ENCODE measurements at places on chromosomes 12 and 14. TPM values are rescaled to one million over a fixed set of nuclear protein-coding genes. Genes with fewer than 3 reads are reported as not detected.

GRCh38 chr12:71552728-71553501, 110.7 kb downstream of the ZFC3H1 start:
- no peak for DNase-seq

DNA sequence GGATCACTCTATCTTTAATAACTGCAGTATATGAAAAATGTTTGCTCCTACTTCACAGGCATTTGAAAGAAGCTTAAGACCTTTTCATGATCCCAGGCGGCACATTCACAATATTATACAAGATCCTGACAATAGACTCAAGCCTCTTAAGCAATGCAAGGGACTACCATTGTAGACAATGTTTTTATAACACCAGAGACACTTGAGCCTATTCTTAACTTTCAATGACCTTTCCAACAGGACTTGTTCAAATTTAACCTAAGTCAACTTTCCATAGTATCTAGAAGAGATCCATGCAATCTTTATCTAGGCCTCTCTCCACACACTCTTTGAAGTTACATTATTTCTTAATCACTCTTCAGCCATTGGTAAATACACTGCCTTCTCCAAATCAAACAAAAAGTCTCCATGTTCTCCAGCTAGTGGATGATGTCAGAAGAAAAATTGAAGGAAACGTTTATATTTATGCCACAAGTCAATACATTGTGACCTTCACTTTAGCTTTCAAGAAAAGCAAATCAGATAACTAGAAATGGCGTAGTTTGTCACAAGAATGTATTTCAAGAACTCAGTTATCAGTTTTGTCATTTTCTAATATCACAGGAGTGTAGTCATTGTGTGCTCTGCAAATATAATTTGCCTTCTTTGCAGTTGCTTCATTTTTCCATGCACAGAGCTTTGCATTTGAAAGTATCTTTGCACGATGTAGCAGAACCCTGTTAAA, 41.2 kb downstream of the PHLDA1 start:
- no peak for DNase-seq

DNA sequence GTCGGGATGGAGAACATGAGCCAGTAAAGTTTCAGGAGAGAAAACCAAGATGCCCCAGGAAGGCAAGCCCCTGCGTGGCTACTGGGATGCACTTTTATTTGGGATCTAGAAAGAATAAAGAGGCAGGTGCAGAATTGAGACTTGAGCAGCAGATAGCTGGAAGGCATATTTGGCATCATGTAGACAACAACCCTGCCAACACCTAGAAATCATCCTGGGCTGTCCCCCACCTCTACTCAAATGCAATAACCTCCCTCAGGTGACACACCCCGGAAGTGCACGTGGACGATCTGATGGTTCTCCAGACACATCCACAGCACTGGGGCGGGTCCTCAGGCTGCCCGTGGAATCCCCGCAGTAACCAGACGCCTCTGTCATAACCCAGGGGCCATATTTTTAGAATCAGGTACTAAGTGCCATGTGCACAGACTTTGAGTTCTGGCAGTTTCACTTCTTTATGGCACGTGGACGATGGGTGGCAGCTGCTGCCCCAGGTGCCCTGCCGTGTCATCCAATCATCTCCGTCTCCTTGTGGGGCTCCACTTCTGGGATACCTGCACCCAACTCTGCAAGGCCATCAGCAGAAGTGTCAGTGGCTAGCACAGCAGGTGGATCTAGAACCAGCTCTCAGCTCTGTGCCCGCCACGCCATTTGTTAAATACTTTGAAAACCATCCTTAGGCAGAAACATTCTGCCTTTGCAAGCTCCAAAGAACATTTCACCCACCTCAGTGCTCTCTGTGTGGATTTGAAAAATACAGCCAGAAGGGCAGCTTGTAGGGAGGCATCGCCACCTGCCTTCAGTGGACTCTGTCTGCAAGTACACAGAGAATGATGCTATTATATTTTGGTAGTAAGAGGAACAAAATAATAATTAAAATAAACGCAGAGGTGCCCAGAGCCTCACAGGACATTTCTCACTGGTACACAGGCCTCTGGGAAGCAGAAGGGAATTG, 771.7 kb upstream of the TMEM132C start:
- no peak for DNase-seq

GRCh38 chr14:57390037-57390805, at the start of gene NAA30:
TSS of gene NAA30 (plus strand) at chr14:57390586. CDS start at chr14:57390958, 372 bp downstream.
- peak; percentile 87 for DNase-seq

GRCh38 chr14:94153750-94154342, 20.3 kb upstream of the PPP4R4 start:
- DNase-seq, result no peak

DNA sequence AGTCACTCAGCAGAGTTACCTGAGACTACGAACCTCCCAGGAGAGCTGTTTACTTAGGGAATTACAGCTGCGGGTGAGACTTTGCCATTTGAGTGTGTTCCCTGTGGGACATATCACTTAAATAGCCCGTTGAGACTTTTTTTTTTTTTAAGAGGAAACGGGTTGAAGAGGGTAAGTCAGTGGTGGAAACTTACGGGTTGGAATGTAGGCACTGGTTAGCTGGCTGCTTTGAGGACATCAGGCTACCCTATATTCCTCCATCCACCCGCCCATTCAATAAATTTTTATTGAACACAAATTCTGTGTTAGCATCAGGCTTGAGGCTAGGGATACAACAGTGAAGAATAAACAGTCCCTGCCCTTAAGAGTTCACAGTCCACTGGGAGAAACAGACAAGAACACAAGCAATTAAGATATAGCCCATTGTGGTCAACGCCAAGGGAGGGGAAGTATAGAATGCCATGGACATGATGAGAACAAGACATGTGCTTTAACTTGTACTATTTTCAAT, 88.1 kb upstream of the CPSF6 start:
- no peak for DNase-seq

GRCh38 chr12:93167331-93167730, 210.4 kb upstream of the NUDT4 start:
- no peak for DNase-seq

GRCh38 chr12:96233939-96234461, 39.8 kb downstream of the ELK3 start:
- DNase-seq, result no peak

GRCh38 chr12:85006206-85006605, 29.9 kb downstream of the TSPAN19 start:
- DNase-seq, result no peak

- no peak for DNase-seq
These were observed 10.9 kb downstream of the TCHP start for GRCh38 chr12:109910969-109911348.

- no peak for DNase-seq
These were observed 32.2 kb upstream of the PTPRQ start for GRCh38 chr12:80411787-80412186.

DNA sequence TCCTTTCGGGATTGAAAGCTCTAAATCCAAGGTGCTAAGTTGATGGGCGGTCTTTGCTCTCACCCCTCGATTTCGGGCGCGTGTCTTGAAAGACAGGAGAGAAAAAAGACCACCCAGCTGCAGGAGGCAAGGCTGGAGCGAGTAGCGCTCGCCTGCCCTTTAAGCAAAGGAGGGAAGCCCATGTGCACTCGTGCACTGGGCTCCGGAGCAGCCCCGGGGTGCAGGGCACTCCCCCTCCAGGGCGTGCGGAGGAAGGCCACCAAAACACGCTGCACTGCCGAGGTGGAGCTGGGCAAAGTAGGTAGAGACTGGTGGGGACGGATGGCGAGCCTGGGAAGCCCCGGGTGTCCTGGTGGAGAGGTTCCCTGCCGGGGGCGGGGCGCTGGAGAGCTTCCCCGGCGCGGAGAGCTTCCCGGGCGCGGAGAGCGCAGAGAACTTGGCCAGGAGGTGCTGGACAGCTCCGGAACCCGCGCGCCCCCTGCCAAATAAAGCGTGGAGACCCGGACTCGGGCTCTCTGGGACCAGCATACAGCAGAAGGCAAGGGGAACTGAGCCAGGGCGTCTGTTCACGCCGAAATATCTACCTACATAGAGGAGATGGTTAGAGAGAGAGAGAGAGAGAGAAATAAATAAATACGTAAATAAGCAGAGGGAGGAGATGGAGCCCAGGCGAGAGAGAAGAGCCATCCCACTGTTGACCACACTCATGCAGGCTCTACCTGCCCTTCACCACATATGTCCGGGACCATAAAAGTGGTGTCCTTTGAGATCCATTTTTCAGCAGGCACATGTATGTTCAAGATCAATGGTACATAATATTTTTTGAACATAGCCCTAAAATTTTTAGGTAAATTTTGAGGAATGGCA, 662 bp upstream of the NELL2 start:
- DNase-seq, result peak; percentile 47

DNA sequence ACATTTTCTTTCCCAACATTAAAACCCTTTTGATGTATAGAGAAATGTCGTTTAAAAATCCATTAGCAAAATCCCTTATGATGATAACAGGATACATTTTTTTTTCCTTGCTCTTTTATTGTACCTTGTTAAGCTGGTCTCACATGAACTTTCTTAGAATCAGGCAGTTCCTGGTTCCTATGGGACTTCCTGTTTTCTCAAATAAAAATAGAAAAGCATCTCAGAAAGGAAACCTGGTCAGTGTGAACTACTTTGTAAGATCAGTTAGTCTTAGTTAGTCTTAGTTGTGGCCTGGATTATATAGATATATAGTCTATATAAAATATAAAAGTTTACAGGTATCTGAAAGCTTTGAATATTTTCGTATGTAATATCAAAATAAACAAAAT, 40.3 kb downstream of the LEMD3 start:
- DNase-seq, result no peak

- DNase-seq, result no peak
These were observed 276.9 kb downstream of the PRKD1 start for GRCh38 chr14:29650554-29651269.

- no peak for DNase-seq
These were observed 60.4 kb downstream of the KITLG start for GRCh38 chr12:88519802-88520435.

DNA sequence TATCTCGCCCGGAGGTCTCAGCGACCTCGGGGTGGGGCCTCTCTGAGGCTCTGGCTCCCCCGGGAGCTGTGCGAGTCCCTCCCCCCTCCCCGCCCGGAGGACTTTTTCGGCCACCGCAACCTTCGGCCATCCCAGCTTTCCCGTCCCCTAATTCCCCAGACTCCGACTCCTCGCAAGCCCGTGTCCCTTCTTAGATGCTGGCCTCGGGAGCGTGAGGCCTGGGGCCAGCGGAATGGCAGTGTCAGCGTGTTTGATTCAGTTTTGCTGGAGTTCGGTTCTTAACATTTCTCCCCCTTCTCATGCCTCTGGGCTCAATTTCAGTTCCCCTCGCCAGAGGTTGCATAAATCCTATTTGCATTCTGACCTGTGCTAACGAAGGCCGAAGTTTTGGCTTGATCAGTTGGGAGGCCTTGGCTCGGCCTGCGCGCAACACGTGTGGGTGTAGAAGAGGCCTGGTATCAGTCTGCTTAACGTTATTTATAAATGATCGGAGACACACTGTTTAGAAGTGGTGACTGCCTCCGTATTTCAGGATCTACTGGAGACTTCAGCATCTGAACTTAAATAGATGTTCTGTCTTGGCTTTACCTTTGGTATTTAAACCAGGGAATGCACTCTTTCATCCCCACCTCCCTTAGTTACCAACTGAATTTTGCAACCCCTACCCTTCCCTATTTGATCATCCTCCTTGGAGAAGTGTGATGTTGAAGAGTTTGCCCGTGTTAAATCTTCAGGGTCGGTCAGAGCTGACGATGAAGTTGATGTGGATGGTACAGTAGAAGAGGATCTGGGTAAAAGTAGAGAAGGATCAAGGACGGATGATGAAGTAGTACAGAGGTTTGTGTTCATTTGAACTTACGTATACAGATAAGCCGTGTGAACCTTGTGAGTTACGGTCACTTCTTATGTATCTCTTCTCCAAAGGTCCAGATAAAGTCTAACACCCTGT, 851 bp downstream of the HSP90B1 start:
- DNase-seq, result peak; percentile 41

GRCh38 chr12:99370421-99371138, 277.0 kb upstream of the GARIN6 start:
- DNase-seq, result no peak

DNA sequence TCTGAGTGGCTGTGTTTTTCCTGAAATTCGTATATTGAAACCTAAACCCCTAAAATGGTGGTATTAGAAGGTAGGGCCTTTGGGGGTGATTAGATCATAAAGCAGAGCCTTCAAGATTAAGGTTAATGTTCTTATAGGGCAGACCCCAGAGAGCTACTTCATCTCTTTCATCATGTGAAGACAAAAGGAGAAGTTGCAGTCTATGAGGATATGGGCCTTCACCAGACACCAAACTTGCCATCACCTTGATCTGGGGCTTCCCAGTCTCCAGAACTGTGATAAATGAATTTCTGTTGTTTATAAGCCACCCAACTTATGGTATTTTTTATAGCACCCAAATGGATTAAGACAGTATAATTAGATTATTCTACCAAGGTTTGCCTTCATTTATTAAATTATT, 275.0 kb upstream of the ATP2B1 start:
- DNase-seq, result no peak

GRCh38 chr12:116392061-116392460, 114.6 kb upstream of the MED13L start:
- DNase-seq, result no peak

- DNase-seq, result no peak
These were observed 16.7 kb downstream of the AHSA1 start for GRCh38 chr14:77474479-77475177.

GRCh38 chr12:93186621-93187020, 191.1 kb upstream of the NUDT4 start:
- no peak for DNase-seq

GRCh38 chr14:38339696-38340095, 83.8 kb upstream of the CLEC14A start:
- DNase-seq, result no peak

DNA sequence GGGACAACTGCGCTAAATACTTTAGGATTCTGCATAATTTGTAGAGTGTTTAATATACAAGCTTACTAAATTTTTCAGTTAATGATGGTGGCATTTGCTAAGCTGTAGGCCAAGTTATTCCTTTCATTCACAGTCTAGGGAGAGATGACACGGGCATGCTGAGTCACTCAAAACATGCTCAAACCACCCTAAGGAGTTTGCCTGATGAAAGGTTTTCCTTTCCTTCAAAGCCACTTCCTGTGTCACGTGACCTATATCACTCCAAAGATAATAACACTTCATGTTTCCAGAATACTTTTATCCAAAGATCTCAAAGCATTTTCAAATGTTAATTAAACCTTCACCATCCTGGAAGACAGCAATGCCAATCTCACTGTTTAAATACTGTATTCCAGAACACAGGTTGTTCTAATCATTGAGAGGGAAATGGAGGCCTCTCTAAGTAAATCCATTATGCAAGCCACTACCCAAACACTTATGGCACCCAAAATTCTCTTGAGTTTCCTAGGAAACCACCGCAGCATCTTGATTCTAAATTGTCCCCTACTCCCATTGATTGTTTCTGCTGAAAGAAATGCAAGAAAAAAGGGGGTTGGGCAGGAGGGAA, 207.0 kb upstream of the CDKN3 start:
- no peak for DNase-seq

GRCh38 chr14:94406910-94407309, 18.5 kb upstream of the SERPINA1 start:
- DNase-seq, result no peak

DUSP16 gene
- 25.4 TPM for polyA plus RNA-seq

TIMM9 gene
- 77.4 TPM for polyA plus RNA-seq

KRT8 gene
- 6.0 TPM for polyA plus RNA-seq

POLR3B gene
- 18.3 TPM for polyA plus RNA-seq

SLC39A5 gene
- 63.3 TPM for polyA plus RNA-seq

PLEKHG7 gene
- polyA plus RNA-seq, result 1.0 TPM

SDR39U1 gene
- 57.4 TPM for polyA plus RNA-seq

SMIM41 gene
- not detected for polyA plus RNA-seq

LBHD2 gene
- polyA plus RNA-seq, result not detected

DIABLO gene
- polyA plus RNA-seq, result 79.7 TPM

SAMD15 gene
- 10.4 TPM for polyA plus RNA-seq

ABCD2 gene
- polyA plus RNA-seq, result 0.22 TPM

HOXC9 gene
- 15.7 TPM for polyA plus RNA-seq

BIN2 gene
- 2.4 TPM for polyA plus RNA-seq
